ENCODE measurements at places on chromosomes 12 and 14. TPM values are rescaled to one million over a fixed set of nuclear protein-coding genes. Genes with fewer than 3 reads are reported as not detected.

RIC8B gene
- 24.9 TPM for total RNA-seq

SSTR1 gene
- total RNA-seq, result 1.2 TPM

INSM2 gene
- 0.45 TPM for total RNA-seq

- H3K36me3 ChIP-seq, result peaks cover 80% of the 10 kb centered on the region
- no peaks in the 10 kb centered on the region for H3K27me3 ChIP-seq
- no peak overlapping the region for H3K4me3 ChIP-seq
- no peak for DNase-seq
- no peak overlapping the region for H3K27ac ChIP-seq
These were observed 53.0 kb downstream of the ETNK1 start for GRCh38 chr12:22677781-22678574.

HNRNPC gene
- 795 TPM for total RNA-seq

GRCh38 chr12:113245695-113246477, 24.6 kb downstream of the TPCN1 start:
- H3K27ac ChIP-seq, result peak overlapping the region; percentile 67
- DNase-seq, result peak; percentile 97
- H3K4me1 ChIP-seq, result peaks cover 7% of the 10 kb centered on the region
- peaks cover 66% of the 10 kb centered on the region for H3K27me3 ChIP-seq
- H3K4me3 ChIP-seq, result no peak overlapping the region

FSCB gene
- total RNA-seq, result not detected

DNA sequence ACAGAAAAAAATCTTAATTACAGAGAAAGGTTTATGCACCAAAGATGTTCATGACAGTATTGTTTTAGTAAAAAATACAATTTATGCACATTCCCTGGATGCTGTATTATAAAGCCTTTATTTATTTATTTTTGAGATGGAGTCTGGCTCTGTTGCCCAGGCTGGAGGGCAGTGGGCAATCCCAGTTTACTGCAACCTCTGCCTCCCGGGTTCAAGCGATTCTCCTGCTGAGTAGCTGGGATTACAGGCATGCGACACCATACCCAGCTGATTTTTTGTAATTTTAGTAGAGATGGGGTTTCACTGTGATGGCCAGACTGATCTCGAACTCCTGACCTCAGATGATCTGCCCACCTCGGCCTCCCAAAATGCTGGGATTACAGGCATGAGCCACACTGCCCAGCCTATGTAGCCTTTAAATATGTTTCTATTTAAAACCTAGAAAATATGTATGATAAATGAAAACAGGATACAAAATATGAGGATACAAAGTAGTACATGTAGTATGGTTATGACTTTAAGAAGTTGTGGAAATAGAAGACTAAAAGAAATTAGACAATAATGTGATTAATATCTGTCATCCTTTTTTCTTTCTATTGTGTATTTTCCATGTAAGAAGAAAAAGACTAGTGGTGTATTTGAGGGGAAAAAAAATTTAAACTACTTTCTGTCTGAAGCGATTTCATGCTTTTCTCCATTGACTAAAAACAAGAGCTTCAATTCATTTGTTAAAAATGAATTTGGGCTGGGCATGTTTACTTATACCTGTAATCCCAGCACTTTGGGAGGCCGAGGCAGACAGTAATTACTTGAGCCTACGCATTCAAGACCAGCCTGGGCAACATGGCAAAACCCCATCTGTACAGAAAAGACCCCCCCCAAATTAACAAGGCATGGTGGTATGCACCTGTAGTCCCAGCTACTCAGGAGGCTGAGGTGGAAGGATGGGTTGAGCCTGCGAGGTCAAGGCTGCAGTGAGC, 13.1 kb downstream of the ATF1 start:
- no peaks in the 10 kb centered on the region for H3K27me3 ChIP-seq
- DNase-seq, result no peak
- H3K27ac ChIP-seq, result no peak overlapping the region
- no peak overlapping the region for H3K4me3 ChIP-seq
- peaks cover 12% of the 10 kb centered on the region for H3K36me3 ChIP-seq

All from endodermal cell (in vitro differentiated cells).